ENCODE measurements at places on chromosomes 4 and X.

GRCh38 chrX:140918398-140919038 is 83.9 kb upstream of the SPANXB1 start:
- peak; percentile 0 for DNase-seq

DNA sequence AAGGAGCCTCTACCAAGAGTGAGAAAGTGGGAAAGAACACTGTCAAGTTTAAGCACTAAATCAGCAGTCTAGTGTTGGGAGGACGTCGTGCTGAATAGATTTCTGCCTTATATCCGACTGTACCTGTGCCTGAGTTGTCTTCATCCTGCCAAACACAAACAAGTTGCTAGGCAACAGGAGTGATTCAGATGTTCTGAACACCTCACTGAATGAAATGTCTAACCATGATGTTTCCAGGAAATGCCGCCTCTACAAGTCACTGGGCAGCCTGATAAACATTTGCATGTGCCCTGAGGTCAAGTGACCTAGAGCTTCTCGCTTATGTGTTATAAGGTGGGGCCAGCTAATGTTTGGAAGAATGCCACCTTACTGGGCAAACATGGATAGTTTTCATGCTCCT is 37.9 kb downstream of the SGMS2 start:
- peak; percentile 24 for DNase-seq

DNA sequence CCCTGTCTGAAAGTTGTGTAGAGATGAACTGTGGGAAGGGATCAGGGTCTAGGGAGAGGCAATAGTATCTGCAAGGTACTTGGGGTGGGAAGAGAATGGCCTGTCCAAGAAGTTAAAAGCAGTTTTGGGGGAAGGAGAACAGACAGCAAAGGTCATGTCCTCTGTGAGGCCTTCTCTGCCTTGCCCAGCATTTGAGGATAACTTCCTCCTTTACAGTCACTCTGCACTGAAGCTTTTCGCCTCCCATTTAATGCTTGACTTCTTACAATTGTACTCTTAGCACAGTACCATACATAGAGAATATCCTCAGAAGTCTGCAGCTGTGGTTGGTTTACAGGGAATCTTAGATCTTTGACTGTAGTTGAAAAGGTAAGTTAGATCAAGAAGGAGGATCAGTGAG is 121.8 kb upstream of the AP1S2 start:
- no peak for DNase-seq

DNA sequence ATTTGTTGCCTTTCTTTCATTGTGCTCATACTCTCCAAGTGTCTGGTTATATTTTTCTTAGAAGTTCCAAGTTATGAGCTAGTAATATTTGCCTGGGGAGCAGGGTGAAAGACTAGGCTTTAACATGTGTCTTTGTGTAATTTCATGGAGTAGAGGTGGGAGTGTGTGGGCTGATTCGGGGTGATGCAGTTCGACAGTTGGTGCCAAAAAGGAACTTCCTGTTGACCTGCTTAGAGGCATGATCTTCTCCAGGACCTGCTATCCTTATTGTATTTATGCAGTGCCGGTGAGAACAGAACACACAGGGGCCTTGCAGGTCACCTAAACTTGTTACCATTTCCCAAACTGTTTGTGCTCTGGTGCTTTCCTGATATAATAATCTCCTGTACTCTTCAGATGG is 21.2 kb downstream of the USP53 start:
- DNase-seq, result no peak

GRCh38 chrX:64190136-64190740 is 15.3 kb downstream of the AMER1 start:
- no peak for DNase-seq

DNA sequence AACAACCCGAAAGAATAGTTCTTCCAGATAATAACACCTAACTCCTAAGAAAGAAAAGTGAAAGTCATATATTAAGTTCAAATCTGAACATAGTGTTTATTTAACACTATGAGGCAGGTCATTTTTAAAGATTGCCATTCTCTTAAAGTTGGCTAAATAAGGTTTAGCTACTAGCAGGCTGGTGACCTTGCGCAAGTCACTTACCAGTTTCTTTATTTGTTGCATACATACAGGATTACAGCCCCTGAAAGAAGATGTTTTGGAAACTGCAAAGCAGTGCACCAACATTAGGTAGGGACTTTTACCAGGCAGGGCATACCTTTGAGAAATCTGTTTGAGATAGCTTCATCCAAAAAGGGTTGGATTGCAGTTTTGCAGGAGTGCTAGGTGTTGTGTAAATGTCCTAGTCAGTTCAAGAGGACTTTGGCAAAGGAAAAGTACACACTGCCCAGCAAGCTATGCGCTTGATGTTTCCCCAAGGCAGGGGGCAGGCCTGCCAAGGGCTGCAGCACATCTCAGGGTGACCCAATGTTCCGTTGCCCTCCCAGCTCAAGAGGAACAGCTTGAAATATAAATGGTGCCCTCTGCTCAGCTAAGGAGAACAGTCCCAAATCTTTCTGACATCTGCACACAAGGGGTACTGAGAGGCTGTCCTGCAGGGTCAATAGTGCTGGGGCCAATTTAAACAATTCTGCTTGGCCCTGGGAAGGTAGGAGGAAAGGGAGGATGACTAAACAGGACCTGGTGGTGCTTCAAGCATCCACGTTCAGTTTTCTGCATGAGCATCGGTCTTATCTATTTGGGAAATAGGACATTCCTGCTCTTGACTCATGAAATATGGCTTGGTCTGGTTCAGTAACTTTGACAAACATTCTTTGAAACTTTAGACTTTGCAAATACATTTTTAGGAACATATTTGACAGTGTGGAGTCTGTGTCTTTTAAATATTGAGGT is 130.8 kb downstream of the COL4A6 start:
- DNase-seq, result no peak

DNA sequence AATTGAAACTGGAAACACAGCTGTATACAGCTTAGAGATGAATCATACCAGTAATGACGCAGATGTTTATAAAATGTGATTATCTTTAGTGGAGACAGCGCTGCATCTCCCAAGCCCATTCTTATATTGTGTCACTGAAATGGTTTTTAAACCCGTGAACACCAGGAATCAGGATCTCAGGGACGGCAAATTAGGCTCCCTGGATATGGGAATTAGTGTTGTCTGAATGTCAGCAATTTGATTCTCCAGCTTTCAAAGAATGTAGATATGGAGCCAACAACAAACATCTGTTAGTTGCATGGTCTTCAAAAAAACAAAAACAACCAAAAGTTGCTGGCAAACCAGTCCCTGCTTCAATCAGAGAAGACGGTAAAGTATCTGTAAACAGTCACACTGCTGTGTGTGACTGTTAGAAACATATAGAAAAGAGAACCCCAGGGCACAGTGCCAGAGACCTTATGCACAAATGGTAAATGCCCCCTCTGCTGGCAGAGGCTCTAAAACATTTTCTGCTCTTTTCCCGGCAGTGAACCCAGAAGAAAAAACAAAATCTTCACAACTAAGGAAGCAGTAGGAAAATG is 351.9 kb upstream of the FTHL17 start:
- peak; percentile 59 for DNase-seq

GRCh38 chr4:26459054-26459755 is 31.1 kb downstream of the CCKAR start:
- DNase-seq, result peak; percentile 45

DNA sequence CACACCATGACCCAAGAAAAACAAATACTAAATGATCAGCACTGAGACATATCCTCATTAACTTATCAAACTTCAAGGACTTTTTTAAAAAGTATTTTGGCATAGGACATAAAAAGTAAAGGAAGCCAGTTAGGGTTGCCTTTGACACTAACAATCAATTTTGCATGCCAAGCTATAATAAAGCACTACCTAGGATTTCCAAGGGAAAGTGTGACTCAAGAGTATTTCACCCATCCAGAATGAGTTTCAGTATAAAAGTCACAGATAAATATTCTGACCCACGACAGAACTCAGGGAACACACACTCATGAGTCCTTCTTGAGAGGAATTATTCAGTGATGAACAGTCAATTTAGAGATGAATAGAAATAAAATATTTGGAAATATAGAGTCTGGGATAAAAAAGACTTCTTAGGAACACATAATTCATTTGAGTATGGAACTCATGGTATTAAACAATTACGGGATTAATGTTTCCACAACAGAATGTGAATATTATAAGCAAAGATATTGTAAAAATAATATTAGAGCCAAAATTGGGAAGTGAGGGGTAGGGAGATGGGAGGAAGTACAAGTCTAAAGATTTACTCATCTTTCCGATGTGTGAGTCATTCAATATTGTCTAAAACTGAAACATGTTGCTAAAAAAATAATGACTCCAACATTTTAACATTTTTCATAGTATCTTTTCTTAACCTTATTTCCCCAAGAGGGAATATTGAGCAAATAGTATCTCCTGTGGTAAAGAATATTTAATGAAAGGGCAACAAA is 143.5 kb upstream of the LNX1 start:
- DNase-seq, result no peak

DNA sequence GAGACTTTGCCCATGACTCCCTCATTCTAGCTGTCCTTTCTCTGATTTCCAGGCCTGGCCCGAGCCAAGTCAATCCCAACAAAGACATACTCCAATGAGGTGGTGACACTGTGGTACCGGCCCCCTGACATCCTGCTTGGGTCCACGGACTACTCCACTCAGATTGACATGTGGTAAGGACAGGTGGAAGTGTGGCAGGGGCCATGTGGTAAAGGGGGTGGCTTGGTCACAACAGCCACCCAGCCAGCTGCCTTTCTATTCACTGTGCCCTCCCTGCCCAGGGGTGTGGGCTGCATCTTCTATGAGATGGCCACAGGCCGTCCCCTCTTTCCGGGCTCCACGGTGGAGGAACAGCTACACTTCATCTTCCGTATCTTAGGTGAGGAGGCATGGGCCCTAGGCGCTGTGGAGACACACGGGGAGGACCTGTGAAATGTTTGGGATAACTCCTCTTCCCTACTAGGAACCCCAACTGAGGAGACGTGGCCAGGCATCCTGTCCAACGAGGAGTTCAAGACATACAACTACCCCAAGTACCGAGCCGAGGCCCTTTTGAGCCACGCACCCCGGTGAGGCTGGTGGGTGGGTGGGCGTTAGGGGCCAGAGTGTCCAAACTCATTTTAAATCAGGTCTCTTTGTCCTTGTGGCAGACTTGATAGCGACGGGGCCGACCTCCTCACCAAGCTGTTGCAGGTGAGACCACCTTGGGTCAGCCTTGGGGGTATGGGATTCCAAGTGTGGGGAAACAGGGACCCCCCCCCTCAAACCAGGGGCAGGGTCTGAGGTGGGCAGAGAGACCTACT is 6.1 kb upstream of the USP11 start:
- no peak for DNase-seq

GRCh38 chrX:41665686-41666085 is 23.1 kb upstream of the GPR34 start:
- DNase-seq, result no peak

DNA sequence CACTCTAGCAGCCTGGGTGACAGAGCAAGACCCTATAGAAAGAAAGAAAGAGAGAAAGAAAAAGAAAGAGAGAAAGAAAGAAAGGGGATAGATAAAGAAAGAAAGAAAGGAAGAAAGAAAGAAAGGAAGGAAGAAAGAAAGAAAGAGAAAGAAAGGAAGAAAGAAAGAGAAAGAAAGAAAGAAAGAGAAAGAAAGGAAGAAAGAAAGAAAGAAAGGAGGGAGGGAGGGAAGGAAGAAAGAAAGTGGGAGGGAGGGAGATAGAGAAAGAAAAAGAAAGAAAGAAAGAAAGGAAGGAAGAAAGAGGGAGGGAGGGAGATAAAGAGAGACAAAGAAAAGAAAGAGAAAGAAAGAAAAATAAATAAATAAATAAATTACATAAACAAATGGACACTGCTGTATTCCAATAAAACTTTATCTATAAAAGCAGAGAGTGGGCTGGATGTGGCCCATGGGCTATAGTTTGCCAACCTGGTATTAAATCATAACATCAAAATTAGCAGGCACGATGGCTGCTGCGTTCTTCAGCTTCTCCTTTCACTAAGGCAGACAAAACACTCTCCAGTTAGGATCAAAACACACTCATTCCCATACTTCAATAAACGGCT is 165.0 kb downstream of the ZNF674 start:
- DNase-seq, result no peak

DNA sequence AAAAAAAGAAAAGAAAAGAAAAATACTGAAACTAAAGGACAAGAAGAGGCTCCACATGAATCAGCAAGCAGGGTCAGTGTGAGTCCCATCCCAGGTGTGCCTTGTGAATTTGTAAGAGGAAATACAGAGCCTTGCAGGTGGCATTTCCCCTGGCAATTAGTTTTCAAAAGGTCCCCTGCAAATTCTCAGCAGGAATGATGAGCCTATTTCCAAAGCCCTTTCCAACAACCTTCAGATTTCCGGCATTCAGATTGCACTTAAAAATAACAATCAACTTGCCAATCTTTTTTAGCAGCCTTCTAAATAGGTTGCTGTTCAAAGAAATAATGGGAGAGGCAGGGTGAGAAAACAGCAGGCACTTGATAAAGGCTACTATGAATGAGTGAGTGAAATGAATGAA is 66.4 kb upstream of the OR13H1 start:
- DNase-seq, result peak; percentile 8

DNA sequence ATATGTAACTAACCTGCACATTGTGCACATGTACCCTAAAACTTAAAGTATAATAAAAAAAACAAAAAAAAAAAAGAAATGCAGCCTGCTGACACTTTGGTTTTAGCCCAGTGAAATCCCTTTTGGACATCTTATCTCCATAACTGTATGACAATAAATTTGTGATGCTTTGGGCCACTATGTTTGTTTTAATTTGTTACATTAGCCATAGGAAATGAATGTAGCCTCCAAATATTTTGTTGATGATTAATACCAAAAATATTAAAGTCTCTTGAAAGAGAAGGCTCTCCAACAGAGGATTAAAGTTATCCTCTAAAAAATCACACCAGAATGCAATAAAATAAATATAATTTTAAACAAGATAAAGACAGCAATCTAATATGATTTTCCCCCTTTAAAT is 852.7 kb upstream of the SLIT2 start:
- DNase-seq, result no peak
